OCI-M1 (cell line): ENCODE measurements at places on chromosomes 2 and 18.
A peak's percentile ranks its signal among the peaks of the same experiment; 100 is the strongest.

GRCh38 chr2:215218587-215219577 is 80.5 kb upstream of the ABCA12 start:
- DNase-seq, result no peak

DNA sequence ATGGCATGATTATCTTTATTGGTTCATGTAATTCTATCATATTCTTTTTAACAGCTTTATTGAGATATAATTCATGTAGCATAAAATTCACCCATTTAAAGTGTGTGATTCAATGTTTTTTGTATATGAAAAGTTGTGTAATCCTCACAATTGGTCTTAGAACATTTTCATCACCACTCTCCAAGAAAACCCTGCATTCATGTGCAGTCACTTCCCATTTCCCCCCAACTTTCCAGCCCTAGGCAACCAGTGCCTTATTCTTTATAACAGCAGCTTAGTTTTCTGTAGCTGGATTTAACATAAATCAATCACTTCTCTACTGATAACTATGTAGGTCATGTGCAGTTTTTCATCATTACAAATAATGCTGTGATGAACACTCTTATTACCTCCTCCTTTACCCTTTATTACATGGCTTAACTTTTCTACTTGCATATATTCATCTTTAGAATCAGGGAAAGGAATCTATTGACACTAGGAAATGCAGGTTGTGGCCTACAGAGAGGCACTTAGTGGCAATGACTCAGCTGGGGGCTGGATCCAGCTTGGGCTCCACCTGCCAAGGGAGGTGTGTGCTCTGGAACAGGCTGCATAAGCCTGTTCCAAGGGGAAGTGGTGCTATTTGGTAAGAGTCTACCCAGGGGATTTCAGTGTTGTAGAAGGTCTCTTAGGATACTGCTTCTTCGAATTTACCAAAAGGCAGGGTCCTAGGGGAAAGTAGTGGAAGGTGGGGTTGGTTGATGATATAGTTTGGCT is 89.1 kb downstream of the ETAA1 start:
- no peak for DNase-seq

- DNase-seq, result no peak
Measured at GRCh38 chr2:181218401-181218821, 238.0 kb downstream of the UBE2E3 start.

DNA sequence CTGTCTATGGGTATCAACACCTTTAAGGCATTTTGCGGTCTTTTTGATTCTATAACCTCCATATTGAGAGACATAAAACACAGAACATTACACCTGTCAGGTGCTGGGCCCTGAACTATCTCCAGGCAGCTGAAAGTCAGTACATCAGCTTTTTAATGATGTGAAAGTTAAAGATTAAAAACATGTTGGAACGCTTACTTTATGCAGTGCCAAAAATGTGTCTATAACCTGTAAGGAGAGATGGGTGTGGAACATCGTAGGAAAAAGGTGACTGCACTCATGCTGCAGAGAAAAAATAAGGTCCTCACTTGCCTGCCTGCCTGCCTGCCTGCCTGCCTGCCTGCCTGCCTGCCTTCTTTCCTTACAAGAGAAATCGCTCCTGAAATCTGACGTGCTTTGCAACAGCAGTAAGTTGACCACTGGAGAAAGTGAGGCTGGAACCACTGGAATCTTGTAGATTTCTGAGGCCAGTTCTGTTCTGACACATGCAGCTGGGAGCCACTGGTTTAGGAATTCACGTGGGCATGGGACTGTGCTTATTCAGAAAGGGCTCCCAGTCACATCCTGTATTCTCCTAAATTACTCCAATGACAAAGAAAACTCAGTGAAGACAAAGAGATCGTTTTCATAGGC is 34.1 kb downstream of the BCL11A start:
- DNase-seq, result no peak

GRCh38 chr2:213285404-213285803 is 1.1 kb downstream of the SPAG16 start:
- DNase-seq, result no peak

DNA sequence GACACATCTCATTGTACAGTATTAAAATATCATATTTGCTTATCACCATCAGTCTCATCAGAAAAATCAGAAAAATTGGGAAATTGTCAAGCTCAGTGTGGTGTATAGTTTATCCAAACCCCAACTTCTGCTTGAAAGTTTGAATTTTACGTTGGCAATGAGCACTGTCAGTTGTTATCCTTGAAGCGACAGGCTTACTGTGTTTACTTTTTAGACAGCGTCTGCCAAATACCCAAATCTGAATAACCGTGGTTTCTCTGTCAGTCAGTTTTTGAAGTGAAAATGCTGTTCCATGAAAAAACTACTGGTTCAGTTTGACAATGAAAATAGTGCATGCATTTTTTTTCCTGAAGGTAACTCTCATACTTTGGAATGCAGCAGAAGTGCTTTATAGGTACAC is 70.2 kb downstream of the PARD3B start:
- no peak for DNase-seq

GRCh38 chr18:80034068-80034851 is at the start of gene RBFA:
Gene RBFA, plus strand, starts transcription at chr18:80034434. Its CDS starts 62 bp downstream, at chr18:80034496.
- peak; percentile 100 for DNase-seq

GRCh38 chr2:239157771-239158170 is 243.0 kb downstream of the HDAC4 start:
- DNase-seq, result no peak

DNA sequence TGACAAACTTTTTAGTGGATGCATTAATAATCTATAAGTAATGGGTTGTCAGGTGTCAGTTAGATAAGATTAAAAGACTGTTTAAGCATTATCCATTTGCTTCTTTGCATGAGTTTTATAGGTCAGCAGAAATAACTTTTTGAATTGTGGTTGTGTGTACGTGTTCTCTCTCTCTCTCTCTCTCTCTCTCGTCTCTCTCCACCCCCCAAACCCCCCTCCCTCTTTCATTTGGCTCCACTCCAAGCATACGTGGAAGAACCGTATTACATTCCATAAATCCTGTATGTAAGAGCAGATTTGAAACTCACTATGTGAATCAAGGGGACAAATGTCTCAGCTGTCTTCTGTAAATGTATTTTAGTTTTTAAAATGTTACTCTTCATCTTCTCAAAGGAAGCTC is 120.2 kb downstream of the MEIS1 start:
- DNase-seq, result no peak

- DNase-seq, result no peak
Measured at GRCh38 chr2:157785200-157785599, 90.9 kb downstream of the ACVR1 start.

DNA sequence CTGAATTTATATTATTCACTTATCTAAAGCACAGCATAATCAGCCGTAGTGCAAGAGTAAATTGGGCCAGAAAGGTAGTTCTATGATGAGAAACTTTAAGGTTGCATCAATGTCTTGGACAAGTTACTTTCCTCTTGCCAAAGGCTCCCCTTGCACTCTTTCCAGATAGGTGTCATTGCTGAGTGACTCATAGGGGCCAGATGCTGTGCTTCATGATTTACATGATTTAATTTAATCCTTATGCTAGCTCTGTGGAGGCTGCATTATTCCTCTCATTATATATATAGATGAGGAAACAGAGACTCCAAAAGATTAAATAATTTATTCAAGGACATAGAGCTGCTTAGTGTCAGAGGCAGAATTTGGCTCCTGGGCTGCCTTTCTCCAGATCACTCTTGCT is 5.0 kb downstream of the CFAP221 start:
- DNase-seq, result no peak
